SJCRH30 (cell line): ENCODE measurements at places on chromosomes 11 and 22.

- DNase-seq, result no peak
These were observed 211.3 kb downstream of the NXPE2 start for GRCh38 chr11:114889594-114890011.

- DNase-seq, result no peak
These were observed 7.7 kb downstream of the SCN2B start for GRCh38 chr11:118168751-118169150.

DNA sequence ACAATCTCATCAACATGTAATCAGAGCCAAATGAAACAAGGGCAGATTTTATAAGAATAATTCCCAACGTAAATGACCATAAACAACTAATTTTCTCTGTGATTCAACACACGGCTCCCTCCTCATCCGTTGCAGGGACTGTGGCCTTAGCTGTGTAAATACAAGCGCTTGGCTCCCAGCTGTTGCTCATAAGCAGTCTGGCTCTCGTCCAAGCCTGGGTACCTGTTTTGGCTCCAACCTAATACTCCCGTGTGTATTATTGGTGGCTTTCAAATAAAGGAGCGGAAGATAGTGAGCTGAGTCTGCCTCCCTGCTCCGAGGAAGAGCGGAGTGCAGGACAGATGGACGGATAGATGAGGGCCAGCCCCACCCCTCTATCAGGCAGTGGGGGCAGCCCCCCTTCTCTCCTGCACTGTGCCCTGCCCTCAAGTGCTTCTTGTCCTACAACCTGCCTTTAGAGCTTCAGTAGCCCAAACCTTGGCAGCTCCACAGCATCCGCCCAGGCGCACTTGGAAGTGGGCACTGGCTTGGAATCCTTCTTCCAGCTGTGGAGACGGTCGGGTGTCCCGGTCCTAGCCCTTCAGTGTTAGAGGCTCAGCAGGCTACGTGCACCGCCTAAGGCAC, 670.9 kb downstream of the BRD1 start:
- DNase-seq, result no peak

DNA sequence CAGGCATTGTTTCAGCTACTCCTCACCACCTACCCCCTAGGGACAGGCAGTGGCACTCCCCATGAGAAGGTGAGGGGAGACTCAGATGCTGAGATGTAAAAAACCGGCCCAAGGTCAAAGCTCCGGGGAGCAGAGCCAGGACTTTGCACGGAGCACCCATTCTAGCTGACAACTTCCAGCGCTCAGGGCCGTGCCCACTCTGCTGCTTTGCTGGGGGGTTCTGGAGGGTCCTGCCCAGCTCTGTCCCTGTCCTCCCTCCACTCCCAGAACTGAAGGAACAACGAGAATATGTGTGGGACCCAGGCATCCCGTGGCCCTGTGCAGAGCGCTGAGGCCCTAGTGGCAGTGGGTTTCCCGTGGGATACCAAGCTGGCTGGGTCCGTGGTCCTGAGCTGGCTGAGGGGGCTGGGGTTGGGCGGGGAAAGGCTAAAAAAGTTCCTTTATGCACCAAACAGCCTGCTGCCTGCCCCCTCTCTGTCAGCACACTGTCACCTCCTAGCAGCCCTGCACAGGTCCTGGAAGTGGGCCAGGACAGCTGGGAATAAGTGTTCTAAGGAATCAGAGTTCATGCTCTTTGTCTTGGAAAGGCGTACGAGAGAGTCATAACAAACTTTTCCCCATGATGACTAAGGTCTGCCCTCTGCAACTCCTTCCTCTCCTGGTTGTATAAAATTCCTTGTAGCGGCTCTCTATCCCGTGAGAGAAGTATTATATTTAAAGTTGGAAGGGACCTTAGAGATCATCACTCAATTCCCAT, 1.9 kb downstream of the MS4A10 start:
- peak; percentile 66 for DNase-seq

DNA sequence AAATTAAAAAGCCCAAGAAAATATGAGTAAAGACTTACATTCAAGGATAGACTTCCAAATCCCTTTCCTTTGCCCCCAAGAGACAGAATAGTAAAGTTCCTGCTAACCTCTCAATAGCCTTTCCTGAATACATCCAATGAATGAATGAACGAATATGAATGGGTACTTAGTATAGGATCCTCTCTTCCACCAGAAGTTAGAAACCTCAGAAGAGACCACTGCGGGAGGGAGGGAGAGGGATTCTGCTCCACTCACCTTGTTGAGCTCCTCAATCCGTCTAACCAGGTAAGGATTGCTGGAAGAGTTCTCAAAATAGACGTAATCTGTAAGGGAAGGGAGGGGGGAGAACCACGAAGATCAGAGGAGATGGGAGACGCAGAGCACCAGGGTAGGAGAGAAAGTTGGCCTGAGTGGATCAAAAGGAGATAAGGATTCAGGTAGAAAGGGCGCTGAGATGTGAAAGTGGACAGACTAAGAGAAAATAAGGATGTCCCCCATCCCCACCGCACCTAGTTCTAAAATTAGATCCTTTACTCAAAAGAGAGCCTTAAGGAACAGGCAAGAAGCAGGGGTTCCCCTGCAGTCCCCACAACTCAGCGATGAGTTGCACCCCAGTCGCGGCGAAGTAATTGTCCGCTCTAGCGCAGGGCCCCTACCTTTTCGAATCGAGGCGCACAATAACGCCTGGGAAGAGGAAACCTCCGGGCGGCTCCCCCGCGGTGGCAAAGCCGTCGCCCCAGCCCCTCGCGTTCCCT, 1.1 kb downstream of the MTA2 start:
- no peak for DNase-seq

GRCh38 chr11:74687237-74688023, 43.8 kb downstream of the CHRDL2 start:
- no peak for DNase-seq

DNA sequence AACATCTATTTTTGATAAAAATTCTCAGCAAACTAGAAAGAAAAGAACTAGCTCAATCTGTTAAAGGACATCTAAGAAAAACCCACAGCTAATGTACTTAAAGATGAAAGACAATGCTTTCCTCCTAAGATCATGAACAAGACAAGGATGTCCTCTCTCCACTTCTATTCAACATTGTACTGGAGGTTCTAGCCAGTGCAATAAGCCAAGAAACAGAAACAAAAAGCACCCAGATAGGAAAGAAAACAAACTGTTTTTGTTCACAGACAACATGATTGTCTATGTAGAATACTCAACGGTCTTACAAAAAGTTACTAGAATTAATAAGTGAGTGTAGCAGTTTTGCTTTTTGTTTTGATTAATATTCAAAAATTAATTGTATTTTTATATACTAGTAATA, 7.8 kb downstream of the CD3D start:
- no peak for DNase-seq

- no peak for DNase-seq
These were observed 61.5 kb downstream of the DKK3 start for GRCh38 chr11:11946878-11947277.

DNA sequence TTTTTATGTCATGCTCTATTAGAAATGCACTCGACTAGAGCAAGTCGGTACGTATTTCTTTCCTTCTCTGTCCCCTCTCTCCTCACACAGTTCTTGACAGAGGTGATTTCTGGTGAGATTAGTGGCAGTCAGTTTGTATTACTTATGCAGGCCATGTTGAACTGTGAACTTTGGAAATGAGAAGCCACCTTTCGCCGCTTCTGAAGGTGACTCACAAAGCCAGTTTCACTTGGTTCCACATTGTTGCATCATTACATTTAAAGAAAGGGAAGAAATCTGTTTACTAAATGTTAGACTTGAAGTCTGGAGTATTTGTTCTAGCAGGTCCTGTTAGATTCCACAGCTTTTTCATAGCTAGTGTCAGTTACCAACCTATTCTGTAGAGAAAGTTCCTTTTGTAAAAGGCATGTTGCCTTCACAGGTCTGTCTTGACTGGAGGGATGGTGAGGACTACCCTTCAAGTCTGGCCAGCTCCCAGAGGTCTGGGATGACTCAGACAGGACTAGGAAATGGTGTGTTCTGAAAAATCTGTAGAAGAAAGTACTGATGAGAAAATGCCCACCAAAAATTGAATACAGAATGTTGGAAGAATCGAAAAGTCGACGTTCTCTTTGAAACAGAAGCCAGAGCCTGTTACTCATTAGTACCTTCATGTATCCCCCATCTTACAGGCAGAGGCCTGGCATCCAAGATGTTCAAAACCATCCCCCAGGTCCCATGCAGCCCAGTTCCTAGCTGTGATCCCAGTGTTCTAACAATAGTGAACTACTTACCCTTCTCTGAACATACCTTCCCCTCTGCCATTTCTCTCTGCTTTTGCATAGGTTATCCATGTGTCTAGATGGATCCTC, 181.4 kb downstream of the DBX1 start:
- no peak for DNase-seq

DNA sequence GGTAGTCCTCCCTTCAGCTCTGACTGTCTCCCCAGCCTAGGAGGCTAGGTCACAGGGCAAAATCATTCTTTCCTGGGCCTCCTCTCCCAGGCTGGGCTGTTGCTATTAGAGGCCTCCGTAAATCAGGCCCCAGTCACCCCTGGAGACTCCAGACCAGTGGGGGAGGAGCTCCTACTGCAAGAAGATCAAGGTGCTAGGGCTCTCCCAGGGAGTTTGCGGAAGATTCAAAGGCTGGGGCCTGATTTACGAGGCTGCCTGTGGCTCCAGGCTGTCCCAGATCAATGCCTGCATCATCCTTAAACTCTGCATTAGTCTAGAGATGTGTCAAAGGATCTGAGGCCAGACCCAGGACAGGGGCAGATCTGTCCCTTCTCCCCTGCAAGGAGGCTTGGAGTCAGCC, 346.2 kb downstream of the TENM4 start:
- no peak for DNase-seq

DNA sequence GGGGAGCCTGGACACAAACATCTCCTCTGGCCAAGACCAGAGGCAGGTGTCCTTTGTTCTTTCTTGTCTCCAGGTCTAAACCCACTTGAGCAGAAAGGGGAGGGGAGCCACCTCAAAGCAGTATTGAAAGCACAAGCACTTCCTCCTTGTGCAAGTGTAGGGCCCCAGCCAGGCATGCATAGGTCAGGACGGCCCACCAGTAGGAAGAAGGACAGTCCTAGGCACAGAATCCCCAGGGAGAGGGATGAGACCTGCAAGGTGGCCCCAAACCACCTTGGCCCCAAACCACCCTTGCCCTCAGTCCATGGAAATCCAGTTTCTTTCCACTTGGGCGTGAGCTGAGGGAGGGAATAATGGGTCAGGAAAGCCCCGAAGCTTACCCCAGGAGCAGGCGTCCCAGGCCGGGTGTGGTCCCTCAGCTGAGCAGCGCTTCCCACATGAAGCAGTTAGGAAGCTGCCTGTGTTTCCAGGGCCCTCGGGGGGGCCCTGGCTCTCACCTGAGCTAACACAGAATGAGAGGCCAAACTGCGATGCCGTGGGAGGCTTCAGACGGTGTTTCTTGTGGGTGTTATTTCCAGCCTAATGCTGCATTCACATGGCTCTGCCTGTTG, 20.4 kb upstream of the IGSF9B start:
- no peak for DNase-seq

GRCh38 chr11:14148653-14149273, 186.2 kb downstream of the SPON1 start:
- no peak for DNase-seq

DNA sequence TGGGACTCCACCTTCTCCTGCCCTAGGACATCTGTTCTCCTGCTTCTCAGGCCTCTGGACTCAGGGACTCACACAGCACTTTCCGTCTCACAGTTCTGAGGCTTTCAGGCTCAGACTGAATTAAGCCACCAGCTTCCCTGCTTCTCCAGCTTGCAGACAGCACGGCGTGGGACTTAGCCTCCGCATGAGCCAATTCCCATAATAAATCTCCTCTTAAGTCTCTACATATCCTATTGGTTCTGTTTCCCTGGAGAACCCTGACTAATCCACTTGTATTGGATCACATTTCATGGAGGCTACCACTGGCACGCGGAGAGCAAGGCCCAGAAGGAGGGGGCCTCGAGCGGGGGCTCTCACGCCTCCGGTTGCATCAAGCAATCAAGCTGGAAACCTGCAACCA, 1313.6 kb downstream of the TBC1D22A start:
- no peak for DNase-seq

DNA sequence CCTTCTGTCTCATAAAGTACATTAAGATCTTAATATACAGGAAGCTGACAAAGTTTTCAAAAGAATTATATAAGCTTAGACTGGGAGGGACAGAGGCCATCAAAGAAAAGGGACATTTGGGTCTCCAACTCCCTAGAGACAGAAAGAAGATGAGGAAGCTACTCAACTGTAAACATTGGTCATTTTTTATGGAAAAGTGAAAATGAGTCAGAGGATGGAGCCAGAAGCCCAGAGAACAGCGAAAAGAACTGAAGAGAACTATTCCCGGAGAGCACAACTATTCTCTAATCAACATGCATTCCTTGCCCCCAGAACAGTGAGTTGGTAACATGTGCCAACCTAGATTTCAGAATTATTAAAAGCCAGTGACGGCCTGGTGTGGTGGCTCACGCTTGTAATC, 779.3 kb downstream of the DLG2 start:
- DNase-seq, result no peak

DNA sequence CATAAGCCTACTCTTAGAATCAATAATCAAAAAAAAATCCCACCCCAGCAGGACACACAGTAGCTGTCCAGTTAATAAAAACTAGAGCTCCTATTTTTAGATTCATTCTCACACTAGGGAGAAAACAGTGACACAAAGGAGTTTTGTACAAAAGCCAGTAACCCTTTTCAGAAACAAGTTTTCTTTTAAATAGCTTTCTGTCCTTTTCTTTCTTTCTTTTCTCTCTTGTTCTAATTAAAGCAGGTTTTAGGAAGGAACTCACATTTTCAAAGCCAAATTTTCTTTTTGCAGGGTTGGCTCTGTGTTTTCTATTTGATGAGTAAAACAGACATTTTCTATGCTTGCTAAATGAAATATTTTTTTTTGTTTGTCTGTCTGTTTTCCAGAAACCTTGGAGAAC, 1390.7 kb downstream of the FAM181B start:
- DNase-seq, result no peak

GRCh38 chr11:80702264-80702663, 1261.4 kb upstream of the TENM4 start:
- DNase-seq, result no peak

- DNase-seq, result no peak
These were observed 9.5 kb downstream of the IRF7 start for GRCh38 chr11:606245-606644.

- peak; percentile 31 for DNase-seq
These were observed 105.8 kb upstream of the SLC5A12 start for GRCh38 chr11:26827567-26828081.
